CD4-positive, CD25-positive, alpha-beta regulatory T cell (primary cell): ENCODE measurements at places on chromosomes 16 and 17.

DNA sequence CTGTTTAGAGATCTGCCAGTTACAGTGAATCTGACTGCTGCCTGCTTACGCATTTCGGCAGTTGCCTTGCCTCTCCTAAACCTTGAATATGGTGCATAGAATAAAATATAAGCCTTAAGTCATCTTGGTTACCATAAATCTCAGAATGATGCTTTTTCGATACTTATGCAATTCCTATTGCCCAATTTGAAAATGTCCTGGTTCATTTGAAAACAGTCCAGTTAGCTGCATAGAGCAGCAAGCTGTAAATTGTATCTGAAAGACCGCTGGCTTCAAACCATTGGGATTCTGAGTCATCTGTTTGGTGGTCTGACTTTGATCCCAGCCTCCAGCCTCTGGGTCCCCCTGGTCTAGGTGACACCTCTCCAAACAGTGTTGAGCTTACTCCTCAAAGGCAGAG, 2.7 kb upstream of the PRKCA start:
- DNase-seq = no peak

GRCh38 chr16:15502041-15502725, 67.8 kb downstream of the BMERB1 start:
- DNase-seq = no peak

GRCh38 chr16:12609937-12610699, 193.6 kb downstream of the CPPED1 start:
- DNase-seq = no peak

DNA sequence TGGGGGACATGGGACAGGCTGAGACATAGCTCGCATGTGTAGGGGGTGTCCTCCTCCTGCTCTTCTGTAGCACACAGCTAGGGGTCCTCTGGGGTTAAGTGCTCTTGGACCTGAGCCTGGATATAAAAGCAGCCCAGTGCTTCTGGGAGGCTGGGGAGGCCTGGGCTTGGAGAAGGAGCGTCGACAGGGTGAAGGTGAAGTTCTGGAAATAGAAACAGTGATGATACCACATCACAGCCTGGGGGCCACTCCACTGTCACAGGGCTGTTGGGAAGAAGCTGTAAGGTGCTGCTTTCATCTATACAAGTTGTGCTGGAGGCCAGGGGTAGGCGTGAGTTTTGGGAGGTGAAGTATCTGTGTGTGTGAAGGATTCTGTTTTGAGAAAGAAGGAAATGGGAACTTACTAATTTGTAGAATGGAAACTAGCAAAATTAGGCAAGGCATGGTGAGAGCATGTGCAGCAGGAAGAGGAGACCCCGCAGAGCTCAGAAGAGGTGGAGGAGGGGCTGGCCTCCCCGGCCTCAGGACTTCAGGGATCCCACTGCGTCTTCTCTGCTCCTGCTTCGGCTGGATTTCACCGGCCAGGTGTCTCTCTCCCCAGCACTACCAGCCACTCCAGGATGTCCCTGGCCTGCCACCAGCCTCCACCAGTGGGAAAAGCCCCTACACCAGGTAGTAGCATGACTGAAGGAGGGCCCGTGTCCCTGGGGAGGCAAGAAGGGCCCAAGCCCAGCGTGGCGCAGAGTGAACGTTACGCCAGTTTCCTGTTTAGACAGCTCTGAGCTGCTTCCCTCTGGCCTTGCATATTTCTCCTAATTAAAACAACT, 19.4 kb downstream of the PLCG2 start:
- DNase-seq = no peak

DNA sequence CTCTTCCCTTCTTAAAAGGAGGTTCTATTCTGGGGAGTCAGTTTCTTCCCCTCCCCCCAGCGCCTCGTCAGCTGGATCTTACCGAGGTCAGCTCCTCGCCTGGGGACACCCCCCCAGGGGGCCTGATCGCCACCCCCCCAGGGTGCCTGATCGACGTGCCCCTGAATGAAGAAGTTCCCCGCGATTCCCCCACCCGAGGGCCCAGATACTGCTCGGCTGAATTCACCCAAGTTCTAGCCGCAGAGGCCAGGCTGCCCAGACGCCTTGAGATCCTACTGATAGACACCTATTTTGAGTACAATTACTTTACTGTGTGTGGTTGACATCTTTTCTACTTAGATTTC, 1.4 kb downstream of the RAB11FIP3 start:
- DNase-seq = no peak

GRCh38 chr16:11683145-11683544, 14.9 kb downstream of the SNN start:
- DNase-seq = no peak

DNA sequence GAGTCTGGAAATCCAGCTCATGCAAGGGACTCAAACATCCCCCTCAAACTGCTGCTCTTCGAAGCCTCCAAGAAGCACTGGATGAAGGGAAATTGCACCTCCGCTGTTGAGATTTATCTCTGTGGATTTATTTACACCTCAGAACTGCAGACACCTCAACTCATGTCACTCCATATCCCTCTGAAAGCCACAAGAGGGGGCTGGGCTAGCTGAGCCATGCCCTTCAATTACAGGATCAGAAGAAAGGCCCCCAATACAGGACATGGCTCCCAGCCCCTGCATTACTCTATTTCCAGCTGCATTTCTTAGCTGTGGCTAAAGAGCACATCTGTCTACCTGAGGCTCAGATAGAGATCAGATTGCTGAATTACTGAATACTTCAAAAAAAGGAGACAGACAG, 103.1 kb upstream of the DYNLRB2 start:
- DNase-seq = no peak

- DNase-seq = no peak
These were observed 321.9 kb upstream of the PMFBP1 start for GRCh38 chr16:72493716-72494415.
